RPMI7951 (cell line): ENCODE measurements at places on chromosomes 6 and 20. TPM values are rescaled to one million over a fixed set of nuclear protein-coding genes. Genes with fewer than 3 reads are reported as not detected.

Gene DNMT3B
- total RNA-seq: 6.8 TPM in 2 replicates

Gene NANP
- 11.0 and 13.9 TPM in 2 replicates for total RNA-seq

Gene ZNF165
- 0.60 and 1.1 TPM in 2 replicates for total RNA-seq

DNA sequence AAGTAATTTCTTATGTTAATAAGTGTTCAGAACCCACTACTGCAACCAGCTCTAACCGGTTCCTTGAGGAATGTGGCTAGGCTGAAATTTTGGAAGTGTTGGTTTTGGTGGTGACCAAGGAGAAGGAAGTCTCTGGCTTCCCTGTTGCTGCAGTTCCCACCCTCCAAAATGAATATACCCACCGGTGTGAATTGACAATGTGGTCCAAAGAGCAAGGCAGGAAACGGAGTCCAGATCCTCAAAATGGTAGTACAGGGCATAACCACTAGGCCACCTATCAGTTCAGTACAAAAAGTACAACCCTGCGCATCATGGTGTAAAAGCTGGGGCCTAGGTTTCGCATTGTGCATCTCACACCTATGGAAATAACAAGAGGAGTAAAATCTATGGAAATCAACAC is 2.8 kb downstream of the ADNP start:
- no peak for DNase-seq

DNA sequence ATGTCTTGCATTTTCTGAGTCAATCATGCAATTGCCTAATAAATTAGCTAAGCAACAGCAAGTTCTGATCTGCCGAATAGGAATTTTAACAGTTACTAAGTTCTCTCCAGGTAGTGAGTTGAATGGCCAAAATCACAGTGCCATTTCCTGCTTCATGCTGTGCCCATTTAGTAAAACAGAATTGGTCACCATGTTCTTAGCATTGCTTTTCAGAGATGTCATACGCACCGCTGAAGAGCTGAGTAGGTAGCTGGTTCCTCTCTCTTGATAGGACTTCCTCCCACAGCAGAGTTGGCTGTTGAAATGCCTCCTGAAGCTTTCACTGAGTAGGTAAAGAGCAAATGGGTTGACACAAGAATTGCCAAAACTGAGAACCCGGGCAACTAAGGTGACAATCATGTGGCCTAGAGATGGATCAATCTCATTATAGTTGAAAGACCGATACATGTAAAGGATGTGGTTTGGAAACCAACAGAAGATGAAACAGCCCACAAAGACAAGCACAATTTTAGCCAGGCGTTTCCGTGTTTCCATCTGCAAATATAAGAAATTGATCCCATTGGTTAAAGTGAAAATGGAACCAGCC is 57.1 kb upstream of the GJE1 start:
- DNase-seq: no peak

DNA sequence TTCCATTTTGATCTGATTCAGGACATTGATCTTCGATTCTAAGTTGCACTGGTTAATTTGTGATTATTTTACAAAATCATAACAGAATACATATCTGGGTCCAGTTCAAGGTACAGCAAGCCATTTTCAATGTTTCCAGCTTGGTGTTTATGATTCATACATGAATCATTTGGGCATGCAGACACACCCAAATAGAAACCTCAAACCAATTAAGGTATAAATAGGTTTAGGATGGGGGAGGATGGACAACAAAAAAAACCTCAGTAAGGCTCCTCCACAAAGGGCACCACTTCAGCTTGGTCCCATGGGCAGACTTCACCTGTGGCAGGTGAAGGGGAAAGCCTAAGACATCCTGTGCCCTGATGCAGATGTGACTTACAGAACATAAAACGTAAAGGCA is 192.7 kb downstream of the KHDC1L start:
- peak; percentile 12 for DNase-seq

DNA sequence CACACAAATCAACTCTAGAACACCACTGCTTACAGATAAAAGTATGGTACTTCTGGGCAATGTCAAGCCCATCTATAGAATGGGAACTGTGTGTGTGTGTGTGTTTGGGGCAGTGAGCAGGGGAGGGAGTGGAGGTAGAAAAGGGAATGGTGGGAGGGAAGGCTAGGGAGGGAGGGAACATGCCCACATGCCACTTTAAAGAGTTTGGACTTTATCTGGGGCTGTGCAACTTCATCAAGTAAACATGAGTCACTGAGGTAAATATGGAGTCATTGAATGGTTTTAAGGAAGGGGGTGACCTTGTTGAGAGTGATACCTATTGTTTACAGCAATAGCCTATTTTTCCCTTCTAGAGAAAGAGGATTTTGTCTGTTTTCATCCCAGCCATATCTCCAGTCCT is 22.5 kb upstream of the RNGTT start:
- no peak for DNase-seq

DNA sequence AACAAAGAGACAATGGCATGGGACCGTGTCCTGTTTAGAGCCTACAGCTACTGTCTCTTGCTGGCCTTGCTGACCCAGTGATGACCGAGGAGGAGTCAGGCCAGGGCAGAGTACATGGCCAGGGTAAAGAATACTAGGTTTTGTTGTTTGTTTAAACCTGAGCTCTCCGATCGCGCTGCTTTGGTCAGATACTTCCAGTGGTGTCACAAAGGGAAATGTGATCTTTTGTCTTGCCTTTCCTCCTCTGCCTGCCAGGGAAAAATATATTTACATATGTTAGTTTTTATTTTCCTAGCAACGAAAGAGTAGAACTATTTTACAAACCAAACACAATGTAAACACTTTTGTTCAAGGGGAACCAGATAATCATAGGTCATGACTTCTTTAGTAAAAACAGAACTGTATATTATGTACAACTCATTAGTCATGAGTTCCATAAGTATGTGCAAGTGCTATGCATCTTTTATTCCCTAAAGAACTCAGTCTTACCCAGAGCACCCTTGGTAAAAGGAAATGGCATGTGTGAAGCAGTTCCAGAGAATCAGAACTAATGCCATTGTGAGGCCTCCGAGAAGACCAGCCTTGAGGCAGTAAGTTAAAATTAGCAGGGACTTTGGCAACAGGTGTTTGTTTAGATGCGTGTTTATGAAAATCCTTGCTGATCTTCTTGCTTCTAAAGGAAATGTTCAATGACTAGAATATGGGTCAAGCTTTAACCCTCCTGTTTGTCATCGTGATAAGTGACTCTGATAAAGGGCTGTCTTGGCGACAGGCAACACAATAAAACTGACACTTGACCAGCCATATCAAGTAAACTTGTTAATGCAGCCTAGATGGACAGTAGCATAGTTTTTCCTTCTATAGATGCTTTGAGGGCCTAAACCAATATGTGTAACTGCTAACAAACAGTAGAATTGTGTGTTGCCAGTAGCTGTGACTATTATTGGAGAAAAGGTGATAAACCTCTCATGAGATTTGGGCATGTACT is 204.6 kb downstream of the NKAIN2 start:
- no peak for DNase-seq

- no peak for DNase-seq
Measured at GRCh38 chr20:35034145-35034544, 58.5 kb downstream of the TRPC4AP start.

DNA sequence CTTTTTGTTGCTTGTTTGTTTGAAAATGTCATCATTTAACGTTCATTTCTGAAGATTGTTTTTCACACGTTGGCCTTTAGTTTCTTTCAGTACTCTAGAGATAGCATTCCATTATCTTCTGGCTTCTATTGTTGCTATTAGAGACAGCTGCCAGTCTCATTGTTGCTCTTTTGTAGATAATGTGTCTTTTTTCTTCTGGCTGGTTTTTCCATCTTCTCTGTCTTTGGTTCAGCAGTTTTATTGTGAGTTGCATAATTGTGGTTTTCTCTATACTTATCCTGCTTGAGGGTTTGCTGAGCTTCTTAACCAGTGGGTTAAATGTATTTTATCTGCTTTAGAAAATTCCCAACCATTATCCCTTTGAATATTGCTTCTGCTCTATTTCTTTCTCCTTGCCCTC is 23.2 kb upstream of the AIG1 start:
- no peak for DNase-seq
